ENCODE measurements at places on chromosomes 5 and 9.

- peak; percentile 72 for DNase-seq
Observed at GRCh38 chr5:137752905-137753690, 1.1 kb downstream of the HNRNPA0 start.

DNA sequence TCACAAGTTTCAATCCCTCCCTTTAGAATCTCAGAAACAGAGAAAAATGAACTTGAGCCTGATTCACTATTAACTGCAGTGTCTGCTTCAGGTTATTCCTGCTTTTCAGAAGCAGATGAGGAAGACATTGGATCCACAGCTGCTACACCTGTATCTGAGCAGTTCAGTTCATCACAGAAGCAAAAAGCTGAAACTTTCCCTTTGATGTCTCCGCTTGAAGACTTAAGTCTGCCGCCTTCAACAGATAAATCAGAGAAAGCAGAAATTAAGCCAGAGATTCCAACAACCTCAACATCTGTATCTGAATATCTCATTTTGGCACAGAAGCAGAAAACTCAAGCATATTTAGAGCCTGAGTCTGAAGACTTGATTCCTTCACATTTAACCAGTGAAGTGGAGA lies 42.1 kb downstream of the CMYA5 start:
- no peak for DNase-seq

DNA sequence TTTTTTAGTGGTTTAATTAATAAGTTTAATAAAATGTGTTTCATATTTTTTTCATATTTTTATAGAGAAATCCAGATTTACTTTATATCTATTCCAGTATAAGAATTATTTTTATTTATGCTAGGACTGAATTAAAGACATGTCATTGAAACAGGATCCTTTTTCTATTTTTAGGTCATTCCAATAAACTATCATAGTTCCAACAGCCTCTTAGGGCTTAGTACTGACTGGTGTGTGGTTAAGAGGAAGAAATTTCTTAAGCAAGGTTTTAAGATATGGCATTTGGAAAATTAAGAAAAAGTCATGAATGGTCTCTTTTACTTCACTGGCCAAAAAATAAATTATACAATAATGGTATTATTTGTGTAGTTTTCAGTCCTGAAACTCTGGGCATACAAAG lies 31.2 kb upstream of the PRR16 start:
- DNase-seq: no peak

GRCh38 chr5:25649628-25650265 lies 1005.0 kb upstream of the CDH10 start:
- DNase-seq: no peak

GRCh38 chr5:90476391-90476790 lies 1.7 kb downstream of the POLR3G start:
- no peak for DNase-seq

DNA sequence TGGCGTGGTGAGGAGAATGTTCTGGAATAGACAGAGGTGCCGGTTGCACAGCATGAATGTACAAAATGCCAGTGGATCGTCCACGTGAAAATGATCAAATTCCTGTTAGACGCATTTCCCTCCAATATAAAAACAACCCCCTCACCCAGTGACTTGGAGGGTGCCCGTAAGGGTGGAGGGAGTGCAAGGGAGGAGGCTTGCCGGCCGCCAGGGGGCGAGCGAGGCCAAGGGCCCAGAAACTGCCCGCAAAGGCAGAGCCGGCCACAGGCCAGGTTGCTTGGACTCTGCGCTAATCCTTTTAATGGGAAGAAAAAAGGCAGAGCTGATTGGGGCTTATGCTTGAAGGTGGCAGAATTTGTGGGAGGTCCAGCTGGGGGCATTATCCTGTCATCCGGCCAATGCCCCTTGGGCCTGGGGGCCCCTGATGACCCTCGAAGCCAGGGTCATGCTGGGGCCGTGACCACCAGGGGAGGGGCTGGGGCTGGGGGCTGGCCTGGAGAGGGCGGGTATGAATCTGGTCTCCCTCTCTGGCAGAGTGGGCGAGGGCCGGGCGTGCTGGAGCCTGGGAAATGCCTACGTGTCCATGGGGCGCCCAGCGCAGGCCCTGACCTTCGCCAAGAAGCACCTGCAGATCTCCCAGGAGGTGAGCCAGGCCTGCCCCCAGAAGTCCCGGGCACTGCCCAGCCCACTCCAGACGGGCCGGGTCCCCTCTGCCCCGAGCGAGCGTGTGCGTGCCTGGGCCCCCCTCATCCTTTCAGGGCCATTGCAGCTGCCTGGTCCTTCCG lies 12.0 kb downstream of the GPSM1 start:
- peak; percentile 69 for DNase-seq

GRCh38 chr5:103646698-103647614 lies 84.4 kb upstream of the NUDT12 start:
- no peak for DNase-seq

- DNase-seq: no peak
Observed at GRCh38 chr9:76943054-76943453, 37.1 kb upstream of the PRUNE2 start.

DNA sequence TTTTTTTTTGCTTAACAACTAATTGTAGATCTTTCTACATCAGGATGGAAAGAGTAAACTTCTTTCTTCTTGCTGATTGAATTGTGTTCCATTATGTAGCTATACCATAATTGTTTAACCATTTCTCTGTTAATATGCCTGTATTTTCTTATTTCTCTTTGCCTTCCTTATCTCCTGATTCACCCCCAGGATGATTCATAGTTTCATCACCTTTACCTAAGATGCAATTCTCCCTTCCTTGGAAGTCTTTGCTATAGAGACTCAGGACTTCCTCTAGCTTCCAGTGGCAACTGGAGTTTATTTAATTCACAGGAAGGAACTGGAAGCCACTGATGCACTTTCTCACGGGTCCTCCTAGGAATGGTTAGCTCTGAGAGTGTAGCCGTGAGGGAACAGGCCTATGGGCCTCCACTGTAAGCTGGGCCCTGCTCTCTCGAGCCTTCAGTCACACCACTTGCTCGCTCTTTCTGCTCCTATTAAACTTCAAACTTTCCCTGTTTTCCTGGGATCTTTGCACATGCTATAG lies 83.1 kb downstream of the FGF1 start:
- no peak for DNase-seq

GRCh38 chr5:175654339-175654738 lies 3.5 kb upstream of the HRH2 start:
- no peak for DNase-seq

DNA sequence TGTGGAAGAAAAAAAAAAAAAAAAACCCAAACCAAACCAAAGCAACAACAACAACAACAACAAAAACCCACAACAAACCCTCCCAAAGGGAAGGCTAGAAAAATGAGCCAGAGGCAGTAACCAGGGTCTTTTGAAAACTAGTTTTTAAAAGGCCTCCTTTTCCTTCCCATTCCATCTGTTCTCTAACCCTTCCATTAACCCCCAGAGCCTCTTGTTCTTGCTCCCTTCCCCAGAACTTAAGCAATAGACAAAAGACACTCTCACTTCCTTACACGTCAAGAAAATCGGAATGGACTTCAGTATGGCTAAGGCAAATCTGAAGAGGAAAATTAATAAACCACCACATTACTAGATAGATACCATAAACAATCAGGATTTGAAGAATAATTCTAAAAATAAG lies 292.8 kb downstream of the ARL15 start:
- no peak for DNase-seq

DNA sequence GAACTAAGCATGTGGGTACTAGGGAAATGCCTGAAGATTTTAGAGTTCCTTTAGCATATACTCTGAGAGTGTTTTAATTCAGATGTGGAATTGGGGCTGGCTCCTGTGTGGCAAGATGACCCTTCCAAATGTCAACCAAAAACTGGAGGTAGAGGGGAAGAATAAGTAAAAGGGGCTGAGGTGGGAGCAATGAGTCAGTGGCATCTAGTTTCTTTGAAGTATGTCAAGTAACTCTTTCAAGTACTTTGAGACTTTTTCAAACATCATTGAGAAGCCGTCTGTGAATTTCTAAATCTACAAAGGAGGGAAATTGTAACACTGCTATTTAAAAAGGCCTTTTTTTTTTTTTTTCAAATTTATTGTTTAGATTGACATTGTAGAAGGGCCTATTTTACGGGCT lies 184.4 kb downstream of the MAN2A1 start:
- no peak for DNase-seq

- no peak for DNase-seq
Observed at GRCh38 chr5:178551059-178551458, 39.1 kb downstream of the COL23A1 start.

DNA sequence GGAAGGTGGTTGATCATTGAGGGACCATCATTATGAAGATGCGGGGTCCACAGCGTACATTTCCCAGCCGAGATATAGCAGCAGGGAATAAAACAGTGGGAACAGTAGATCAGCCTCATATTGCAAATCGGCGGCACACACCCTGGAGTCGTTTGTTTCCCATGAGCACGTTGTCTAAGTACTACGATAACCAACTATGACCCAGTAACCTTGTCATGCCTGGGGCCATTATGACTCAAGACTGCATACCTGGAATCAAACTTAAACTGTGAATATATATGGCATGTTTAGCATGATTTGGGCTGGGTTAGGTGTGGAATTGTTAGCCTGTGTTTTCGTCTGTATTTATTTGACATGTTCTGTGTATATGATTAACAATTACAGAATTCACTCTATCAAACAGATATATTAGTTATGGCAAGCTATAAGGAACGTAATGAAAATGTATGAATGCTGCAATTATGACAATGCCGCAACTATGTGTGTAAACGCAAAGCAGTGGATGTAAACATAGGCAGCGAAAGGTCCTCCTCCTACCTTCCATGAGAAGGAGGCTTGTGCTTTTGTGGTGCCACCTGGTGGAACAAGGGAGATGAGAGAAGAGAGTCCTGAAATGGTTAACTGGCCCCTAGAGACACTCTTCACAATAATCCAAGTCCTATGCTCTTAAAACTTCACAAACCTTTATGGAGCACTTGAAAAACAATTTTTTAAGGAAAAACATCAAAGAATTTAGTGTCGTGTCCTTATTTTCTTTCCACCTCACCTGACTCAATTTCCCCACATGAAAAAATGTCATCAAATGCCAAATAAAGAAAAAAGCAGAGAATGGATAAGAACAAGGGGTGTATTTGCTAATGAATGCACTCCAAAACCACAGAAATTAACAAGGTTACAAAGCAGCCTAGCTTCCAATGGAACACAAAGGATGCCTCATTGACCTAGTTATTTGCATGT lies 47.1 kb downstream of the SEMA5A start:
- DNase-seq: peak; percentile 1

DNA sequence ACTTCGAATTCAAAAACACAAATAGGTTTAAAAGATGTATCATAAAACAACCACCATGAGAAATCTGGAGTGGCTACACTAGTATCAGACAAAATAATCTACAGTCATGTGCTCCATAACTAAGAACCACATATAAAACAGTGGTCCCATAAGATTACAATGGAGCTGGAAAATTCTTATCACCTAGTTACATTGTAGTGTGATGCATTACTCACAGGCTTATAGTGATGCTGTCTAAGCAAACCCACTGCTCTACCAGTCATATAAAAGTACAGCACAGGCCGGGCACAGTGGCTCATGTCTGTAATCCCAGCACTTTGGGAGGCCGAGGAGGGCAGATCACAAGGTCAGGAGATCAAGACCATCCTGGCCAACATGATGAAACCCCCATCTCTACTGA lies 160.1 kb downstream of the ROR2 start:
- no peak for DNase-seq

DNA sequence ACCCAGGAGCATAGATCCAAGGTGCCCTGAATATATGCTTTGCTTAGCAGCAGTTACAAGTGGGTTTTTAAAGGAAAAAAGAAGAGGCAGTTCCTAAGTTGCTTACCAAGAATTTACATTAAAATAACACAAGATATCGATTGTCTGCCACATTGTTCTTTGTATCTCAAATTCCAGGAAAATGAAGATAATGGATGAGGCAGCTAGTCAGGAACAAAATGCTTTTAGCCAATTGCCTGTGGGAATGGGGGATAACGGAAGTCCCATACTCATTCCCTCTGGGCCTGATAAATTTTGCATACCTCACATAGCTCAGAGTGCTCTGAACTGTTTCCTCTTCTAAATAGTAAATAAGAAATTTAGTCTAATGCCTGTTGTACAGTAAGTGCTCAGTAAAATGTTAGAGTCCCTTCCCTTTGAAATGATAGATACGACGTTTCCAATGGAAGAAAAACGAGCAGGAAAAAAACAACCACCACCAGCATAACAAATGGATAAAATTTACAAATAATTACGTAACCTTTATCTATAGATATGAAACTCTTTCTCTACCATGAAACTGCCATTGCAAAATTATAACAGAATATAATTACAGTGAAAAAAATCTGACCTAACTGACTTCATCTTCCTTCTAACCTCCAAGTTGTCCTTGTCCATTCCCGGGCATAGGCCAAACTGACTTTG lies 35.5 kb upstream of the TENT2 start:
- DNase-seq: no peak

- no peak for DNase-seq
Observed at GRCh38 chr5:147675168-147675567, 107.4 kb downstream of the JAKMIP2 start.

DNA sequence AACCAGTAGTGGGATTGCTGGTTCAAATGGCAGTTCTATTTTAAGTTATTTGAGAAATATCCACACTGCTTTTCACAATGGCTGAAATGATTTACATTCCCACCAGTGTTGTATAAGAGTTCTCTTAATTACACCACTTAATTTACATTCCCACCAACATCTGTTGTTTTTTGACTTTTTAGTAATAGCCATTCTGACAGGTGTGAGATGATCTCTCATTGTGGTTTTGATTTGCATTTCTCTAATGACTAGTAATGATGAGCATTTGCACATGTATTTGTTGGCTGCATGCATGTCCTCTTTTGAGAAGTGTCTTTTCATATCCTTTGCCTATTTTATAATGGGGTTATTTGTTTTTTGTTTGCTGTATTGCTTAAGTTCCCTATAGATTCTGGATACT lies 688.3 kb downstream of the PRR16 start:
- DNase-seq: no peak

DNA sequence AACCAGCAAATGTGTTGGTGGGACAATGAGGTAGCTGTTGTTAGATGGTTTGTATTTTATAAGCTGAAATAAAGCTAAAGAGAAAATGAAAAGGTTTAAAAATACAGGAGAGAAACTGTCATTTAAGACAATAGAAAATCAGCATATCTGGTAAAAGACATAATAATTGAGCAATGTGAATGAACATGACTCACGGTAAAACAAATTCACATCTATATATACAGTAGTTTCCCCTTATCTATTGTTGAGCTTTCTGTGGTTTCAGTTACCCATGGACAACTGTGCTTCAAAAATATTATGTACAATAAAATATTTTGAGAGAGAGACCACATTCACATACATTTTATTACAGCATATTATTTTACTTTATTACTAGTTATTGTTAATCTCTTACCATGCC lies 1649.8 kb downstream of the EFNA5 start:
- no peak for DNase-seq

GRCh38 chr9:34503406-34503805 lies 19.4 kb downstream of the ENHO start:
- DNase-seq: no peak

- no peak for DNase-seq
Observed at GRCh38 chr9:79107911-79108676, 463.7 kb upstream of the TLE4 start.

GRCh38 chr5:84092738-84093137 lies 291.9 kb downstream of the EDIL3 start:
- no peak for DNase-seq

Data from suppressor macrophage (primary cell).